Stimulated activated CD4-positive, alpha-beta T cell treated with anti-CD3 and anti-CD28 coated beads, TNF-alpha, amount 100 ng/mL, for 24 hours (primary cell): ENCODE measurements at places on chromosomes 5 and 9.
A peak's percentile ranks its signal among the peaks of the same experiment; 100 is the strongest.

DNA sequence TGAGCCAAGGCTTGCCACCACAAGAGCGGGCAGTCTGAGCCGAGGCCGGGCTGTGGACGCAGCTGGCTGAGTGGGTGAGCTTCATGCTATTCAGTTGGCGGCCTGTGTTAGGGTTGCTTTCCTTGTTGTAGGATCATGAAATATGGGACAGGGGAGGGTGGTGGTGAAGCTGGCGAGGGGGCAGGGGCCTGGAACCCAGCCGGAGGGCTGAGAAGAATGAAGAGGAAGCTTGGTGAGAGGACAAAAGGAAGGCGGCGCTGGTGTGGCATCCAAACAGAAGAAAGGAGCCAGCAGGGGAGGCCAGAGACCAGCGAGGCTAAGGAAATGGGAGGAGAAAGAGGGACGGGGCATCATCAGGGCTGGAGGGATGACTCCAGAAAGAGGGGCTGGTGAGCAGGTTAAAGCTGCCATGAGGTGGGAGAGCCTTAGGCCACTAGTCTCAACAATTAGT, 18.3 kb downstream of the RALGPS1 start:
- no peak for DNase-seq

- no peak for DNase-seq
Observed at GRCh38 chr9:106964329-106964728, 101.4 kb downstream of the ZNF462 start.

DNA sequence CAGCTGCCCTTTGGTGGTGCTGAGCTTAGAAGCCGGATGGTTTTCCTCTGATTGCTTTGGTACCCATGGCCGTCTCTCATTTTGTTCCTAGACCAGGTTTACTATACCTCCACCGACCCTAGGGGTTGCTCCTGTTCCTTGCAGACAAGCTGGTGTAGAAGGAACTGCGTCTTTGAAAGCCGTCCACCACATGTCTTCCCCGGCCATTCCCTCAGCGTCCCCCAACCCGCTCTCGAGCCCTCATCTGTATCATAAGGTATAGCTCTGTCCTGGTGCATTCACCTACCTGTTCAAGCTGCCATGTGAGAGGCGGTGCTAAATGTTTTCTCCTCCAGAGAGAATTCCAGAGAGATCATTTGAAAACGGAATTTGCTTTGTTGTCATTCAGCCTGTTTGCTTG, 39.5 kb downstream of the TENT4A start:
- no peak for DNase-seq

GRCh38 chr9:7212101-7212500, 454.3 kb downstream of the KDM4C start:
- DNase-seq = no peak

DNA sequence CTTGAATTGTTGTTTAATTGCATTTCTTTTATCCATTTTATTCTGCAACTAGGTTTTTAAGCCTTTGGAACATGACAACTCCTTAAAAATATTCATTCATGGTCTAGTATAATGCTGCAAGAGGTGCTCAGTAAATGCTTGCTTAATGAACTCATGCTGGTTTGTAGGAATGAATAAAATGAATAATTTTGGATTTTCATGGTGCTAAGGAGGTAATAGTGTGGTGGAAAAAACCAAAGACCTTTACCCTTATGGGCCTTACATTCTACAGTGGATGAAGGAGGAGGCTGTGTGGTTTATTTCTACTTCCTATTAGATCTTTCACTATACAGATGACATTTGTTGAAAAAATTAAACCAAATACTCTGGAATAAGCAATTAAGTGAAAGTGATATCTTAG, 43.4 kb downstream of the LRRTM2 start:
- no peak for DNase-seq

DNA sequence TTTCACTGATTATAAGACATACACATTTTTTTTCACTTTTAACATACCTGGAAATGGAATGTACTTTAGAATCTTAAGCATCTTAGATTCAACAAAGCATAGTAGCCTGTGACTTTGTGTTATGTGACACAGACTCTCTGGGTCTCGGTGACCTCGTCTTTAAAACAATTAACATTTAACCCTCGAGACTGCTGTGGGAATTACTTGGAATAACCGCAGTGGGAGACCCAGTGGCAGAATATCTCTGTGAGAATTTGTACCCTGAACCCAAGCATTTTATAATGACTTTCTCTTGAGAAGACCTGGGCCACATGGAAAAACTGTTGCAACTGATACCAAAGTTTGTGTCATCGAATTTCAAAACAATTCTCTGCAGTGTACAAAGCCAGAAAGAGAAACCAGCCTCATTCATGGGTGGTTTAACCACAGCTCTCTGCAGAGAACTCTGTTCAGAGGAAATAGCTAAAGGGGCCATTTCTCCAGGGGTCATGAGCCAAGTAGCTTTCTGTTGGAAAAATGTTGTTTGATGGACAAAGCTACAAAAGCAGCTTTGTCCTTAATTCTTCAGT, 10.0 kb upstream of the RETREG1 start:
- DNase-seq = no peak

DNA sequence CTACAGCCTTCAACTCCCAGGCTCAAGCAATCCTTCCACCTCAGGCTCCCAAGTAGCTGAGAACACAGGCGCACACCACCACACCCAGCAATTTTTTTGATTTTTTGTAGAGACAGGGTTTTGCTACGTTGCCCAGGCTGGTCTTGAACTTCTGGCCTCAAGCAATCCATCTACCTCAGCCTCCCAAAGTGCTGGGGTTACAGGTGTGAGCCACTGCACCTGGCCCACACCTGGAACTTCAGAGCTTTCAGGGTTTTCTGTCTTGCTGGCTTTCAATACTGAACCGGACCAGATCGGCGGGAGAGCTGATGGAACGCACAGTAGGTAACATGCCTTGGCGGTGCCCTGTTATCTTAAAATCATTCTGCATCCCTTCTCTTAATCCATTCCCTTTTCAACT, 30.8 kb downstream of the IPPK start:
- no peak for DNase-seq

- peak; percentile 0 for DNase-seq
Observed at GRCh38 chr5:157918811-157919742, 60.1 kb upstream of the CLINT1 start.

DNA sequence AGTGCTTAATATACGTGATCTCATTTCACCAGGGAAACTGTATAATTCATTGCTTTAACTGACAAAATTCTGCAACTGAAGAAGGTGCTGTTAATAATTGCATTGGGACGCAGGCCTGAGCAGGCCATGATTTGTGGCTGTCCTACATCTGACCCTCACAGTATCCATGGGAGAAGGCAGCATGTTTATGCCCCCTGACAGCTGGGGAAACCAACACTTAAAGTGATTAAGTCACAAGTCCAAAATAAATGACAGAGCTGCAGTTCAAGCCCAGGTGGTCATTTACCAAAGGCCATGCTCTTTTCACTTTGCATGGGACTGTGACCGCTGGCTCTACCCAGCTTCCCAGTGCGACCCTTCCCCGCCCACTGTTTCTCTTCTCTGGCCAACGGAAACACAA, 30.5 kb upstream of the KCNMB1 start:
- DNase-seq = no peak

GRCh38 chr5:167665841-167666375, 625.5 kb upstream of the WWC1 start:
- no peak for DNase-seq

DNA sequence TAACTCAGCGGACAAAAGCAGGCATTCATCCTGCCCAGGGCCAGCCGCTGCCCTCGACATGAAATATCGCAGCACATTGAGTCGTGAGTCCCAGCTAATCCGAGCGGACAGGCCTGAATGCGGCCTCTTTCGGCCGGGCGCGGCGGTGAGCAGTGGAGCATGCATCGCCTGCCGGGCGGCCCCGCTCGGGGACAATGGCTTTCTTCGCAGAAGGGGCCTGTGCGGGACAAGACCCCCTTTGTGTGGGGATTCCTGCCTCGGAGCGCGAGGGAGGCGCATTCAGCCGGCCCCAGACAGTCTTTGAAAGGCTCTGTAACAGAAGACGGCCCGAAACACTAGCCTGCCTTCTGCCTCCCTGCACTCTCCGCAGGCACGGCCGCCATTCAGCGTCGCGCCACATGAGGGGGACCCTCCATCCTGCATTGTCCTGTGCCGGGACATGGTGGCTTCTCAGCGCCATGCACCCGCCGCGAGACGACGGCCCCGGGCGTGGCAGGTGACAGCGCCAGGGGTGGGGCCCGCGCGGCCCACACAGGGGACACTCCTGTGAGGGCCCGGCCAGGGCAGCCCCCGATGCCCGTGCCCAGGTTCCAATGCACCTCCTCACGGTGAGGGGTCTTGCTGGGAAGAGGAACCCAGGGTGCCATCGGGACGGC, 52.0 kb downstream of the EXD3 start:
- no peak for DNase-seq

DNA sequence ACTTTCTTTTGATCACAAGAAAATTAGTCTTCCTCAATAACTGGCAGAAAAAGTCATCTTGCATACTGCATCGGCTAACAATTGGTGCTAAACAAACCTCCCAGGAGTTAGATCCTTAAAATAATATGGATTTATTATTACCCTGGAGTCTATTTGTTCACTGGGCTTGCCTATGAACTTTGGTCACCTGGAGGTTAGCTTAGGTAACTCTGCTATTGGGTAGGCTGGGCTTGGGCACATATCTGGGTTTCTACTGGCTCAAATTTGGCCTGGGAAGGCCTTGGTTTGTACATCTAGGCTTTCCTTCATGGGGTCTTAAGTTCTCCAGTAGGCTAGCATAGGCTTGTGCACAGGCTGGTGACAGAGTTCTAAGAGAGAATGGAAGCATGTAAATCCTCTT, 279.9 kb downstream of the RASEF start:
- no peak for DNase-seq

DNA sequence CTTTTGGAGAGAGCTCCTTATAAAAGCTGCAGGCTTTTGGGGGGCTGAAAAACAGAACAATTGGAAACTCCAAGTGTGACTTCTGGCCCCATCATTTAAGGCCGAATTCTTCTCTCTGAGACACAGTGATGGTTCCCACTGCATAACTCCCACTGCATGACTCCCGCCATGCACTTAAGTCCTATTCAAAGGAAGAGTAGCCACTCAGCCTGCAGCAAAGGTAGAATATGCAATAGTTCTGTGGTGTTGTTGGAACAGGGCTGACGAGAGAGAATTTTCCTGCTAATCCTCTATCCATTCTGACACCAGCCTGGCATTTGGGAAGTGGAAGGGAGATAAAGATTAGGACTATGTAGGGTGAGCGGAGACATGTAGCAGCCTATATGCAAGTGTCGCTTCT, 185.6 kb upstream of the ZNF462 start:
- no peak for DNase-seq

GRCh38 chr5:17113174-17113958, 104.1 kb upstream of the BASP1 start:
- no peak for DNase-seq
